ENCODE measurements at places on chromosomes 12 and 14. TPM values are rescaled to one million over a fixed set of nuclear protein-coding genes. Genes with fewer than 3 reads are reported as not detected.

- no peak for DNase-seq
- no peak overlapping the region for H3K27ac ChIP-seq
- peaks cover 8% of the 10 kb centered on the region for H3K4me1 ChIP-seq
- no peaks in the 10 kb centered on the region for H3K27me3 ChIP-seq
- no peaks in the 10 kb centered on the region for H3K36me3 ChIP-seq
- no peak overlapping the region for H3K4me3 ChIP-seq
Observed at GRCh38 chr12:93808169-93808899, 131.2 kb downstream of the CRADD start.

The MMP19 gene
- total RNA-seq: 7.1 TPM

- no peaks in the 10 kb centered on the region for H3K36me3 ChIP-seq
- H3K27ac ChIP-seq: no peak overlapping the region
- peak; percentile 54 for DNase-seq
- no peaks in the 10 kb centered on the region for H3K27me3 ChIP-seq
- no peaks in the 10 kb centered on the region for H3K4me1 ChIP-seq
Observed at GRCh38 chr12:105538880-105539279, 208.4 kb downstream of the C12orf75 start.

- DNase-seq: no peak
- no peak overlapping the region for H3K4me3 ChIP-seq
- H3K27ac ChIP-seq: no peak overlapping the region
- no peaks in the 10 kb centered on the region for H3K4me1 ChIP-seq
- no peaks in the 10 kb centered on the region for H3K36me3 ChIP-seq
Observed at GRCh38 chr14:79764323-79764722, 447.0 kb downstream of the DIO2 start.

The NEMP1 gene
- total RNA-seq: 7.7 TPM

The PRICKLE1 gene
- total RNA-seq: 9.6 TPM

The KRT85 gene
- not detected for total RNA-seq

GRCh38 chr14:91843437-91843836, 23.9 kb downstream of the TC2N start:
- H3K4me3 ChIP-seq: no peak overlapping the region
- H3K4me1 ChIP-seq: no peaks in the 10 kb centered on the region
- H3K27me3 ChIP-seq: peaks cover under 1% of the 10 kb centered on the region
- H3K27ac ChIP-seq: no peak overlapping the region
- DNase-seq: no peak

DNA sequence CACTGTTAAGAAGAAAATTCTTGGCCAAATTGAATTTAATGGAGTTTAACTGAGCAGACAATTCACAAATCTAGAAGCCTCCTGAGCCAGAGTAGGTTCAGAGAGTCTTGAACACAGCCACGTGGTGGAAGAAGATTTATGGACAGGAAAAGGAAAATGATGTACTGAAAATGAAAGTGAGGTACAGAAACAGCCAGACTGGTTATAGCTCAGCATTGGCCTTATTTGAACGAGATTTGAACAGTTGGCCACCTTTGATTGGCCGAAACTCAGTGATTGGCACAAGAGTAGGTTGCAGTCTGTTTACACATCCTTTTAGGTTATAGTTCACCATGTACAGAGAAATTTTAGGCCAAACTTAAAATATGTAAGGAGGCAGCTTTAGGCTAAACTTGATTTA, 9.9 kb downstream of the OAS2 start:
- no peaks in the 10 kb centered on the region for H3K4me1 ChIP-seq
- no peak for DNase-seq
- no peak overlapping the region for H3K27ac ChIP-seq
- no peaks in the 10 kb centered on the region for H3K27me3 ChIP-seq
- no peak overlapping the region for H3K4me3 ChIP-seq
- no peaks in the 10 kb centered on the region for H3K36me3 ChIP-seq

DNA sequence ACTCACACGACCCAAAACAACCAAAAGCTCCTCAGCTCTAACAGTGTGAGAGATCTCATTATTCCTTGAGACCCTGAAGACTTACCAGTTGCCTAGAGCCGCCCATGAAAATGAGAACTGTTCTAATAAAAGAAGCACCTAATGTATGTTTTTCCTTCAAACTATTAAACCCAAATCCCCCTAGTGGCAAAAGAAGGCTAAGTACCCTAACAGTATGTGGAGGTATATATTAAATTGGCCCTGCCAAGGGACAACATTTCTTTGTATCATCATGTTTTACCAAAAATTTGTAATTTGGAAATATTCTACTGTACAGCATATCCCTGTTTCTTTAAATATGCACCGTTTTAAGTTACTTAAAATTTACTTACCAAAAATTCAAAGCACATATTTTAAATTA, 38.0 kb upstream of the PPFIA2 start:
- H3K4me1 ChIP-seq: no peaks in the 10 kb centered on the region
- no peak for DNase-seq
- no peak overlapping the region for H3K27ac ChIP-seq
- no peaks in the 10 kb centered on the region for H3K27me3 ChIP-seq
- H3K36me3 ChIP-seq: no peaks in the 10 kb centered on the region

- H3K27me3 ChIP-seq: no peaks in the 10 kb centered on the region
- H3K27ac ChIP-seq: no peak overlapping the region
- no peaks in the 10 kb centered on the region for H3K36me3 ChIP-seq
- DNase-seq: no peak
- no peak overlapping the region for H3K4me3 ChIP-seq
Observed at GRCh38 chr12:79635676-79636075, 55.1 kb downstream of the PAWR start.

- DNase-seq: peak; percentile 51
- H3K27me3 ChIP-seq: no peaks in the 10 kb centered on the region
- no peaks in the 10 kb centered on the region for H3K36me3 ChIP-seq
- H3K4me3 ChIP-seq: no peak overlapping the region
- H3K27ac ChIP-seq: no peak overlapping the region
- no peaks in the 10 kb centered on the region for H3K4me1 ChIP-seq
Observed at GRCh38 chr14:72948481-72949138, 22.3 kb downstream of the DCAF4 start.

The FOXN3 gene
- 27.9 TPM for total RNA-seq

The MDM1 gene
- 12.4 TPM for total RNA-seq

The MGP gene
- total RNA-seq: 2.0 TPM

DNA sequence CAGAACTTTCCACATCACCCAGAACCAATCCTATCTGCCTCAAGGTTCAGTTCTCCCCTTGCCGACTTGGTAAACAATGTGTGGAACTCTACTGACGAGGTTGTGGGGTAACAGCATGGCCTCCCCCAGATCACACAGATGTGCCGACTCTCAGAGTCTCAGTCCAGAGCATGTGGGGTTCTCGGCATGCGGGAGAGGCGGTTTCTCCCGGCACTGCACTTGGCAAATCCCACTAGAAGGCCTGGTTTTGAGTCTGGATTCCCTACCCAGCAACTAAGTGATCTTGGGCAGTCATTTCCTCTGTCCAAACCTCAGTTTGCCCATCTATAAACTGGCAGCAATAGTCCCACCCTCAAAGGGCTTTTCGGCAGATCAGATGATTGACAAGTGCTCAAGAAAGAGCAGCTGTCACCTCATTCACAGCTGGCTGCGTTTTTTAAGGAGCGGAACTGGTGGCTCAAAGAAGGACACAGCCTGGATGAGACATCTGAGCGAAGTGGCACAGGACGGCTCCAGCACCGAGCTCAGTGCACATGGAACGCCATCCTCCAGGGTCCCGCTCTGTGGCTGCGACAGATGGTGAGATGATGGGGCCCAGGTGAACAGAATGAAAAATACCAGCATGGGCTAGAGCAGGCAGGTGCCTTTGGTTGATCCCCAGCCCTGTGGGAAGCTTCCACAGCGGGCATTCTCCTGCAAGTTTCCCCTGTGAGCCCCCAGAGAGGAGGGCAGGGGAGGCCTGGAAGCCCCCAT, 7.3 kb downstream of the TESC start:
- no peaks in the 10 kb centered on the region for H3K36me3 ChIP-seq
- peaks cover 16% of the 10 kb centered on the region for H3K27me3 ChIP-seq

DNA sequence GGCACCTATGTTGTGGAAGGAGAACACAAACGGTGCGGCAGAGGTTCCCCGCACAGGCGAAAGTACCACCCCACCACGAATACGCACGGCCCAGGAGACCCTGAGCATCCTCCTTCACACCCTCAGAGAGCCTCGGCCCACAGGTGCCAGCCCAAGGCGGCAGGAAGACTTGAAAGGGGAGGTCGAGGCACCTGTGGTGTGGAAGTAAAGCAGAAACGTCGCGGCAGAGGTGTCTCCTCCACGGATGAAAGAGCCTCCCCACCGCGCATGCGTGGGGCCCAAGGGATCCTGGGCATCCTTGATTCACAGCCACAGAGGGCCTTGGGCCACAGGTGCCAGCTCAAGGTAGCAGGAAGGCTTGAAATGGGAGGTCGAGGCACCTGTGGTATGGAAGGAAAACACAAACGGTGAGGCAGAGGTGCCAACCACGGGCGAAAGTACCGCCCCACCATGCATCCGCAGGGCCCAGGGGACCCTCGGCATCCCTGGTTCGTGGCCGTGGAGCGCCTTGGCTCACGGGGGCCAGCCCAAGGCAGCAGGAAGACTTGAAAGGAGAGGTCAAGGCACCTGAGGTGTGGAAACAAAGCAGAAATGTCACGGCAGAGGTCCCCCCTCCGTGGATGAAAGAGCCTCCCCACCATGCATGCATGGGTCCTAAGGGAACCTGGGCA, 380.1 kb downstream of the ALG10 start:
- H3K4me3 ChIP-seq: no peak overlapping the region
- no peaks in the 10 kb centered on the region for H3K36me3 ChIP-seq
- no peaks in the 10 kb centered on the region for H3K4me1 ChIP-seq
- DNase-seq: no peak

DNA sequence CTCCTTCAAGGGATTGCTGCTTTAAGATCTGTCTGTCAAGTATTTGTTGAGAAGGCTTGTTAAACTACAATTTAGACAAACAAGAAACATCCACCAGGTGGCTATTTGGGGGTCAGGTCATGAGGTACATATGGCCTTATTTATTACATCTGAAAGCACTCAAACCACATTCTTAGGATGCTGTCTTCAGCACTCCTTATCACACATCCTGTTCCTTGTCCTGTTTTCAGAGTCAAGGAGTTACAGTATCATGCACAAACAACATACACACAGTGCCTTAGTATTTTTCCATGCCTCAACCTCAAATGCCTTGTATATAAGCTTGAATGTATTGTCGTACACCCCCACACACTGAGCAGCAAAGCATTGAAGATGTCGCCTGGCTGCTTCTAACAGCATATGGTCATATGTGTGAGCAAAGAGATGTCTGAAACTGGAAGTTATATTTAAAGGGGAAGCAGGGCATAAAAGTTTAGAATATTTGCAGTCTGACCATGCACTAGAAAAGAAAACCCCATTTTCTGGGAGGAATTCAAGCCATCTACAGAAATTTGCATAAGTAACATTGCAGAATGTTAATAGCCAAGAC, 83.8 kb downstream of the KCNMB4 start:
- no peak overlapping the region for H3K27ac ChIP-seq
- H3K4me1 ChIP-seq: no peaks in the 10 kb centered on the region
- no peak for DNase-seq
- no peaks in the 10 kb centered on the region for H3K27me3 ChIP-seq

DNA sequence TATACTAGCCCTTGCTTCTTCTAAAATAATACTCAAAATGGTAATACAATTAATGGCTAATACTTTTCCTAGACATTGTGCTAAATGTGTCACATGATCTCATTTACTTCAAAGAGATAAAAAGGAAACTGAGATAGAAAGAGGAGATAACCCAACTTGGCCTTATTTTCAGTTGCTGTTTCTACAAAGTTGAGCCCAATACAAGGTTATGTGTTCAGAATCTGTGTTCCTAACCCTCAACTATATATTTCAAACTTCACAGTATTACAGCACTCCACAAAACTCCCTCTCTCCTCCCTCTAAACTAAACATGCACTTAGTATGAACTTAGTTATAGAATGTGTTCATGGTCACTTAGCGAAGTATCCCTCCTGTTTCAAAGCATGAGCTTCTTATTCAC, 277.9 kb downstream of the CCER1 start:
- no peaks in the 10 kb centered on the region for H3K4me1 ChIP-seq
- H3K4me3 ChIP-seq: no peak overlapping the region
- no peaks in the 10 kb centered on the region for H3K27me3 ChIP-seq
- H3K27ac ChIP-seq: no peak overlapping the region

GRCh38 chr12:106773286-106774004, 1.0 kb upstream of the RIC8B start:
- peak overlapping the region; percentile 99 for H3K27ac ChIP-seq
- H3K4me1 ChIP-seq: no peaks in the 10 kb centered on the region
- H3K4me3 ChIP-seq: peak overlapping the region; percentile 43
- no peaks in the 10 kb centered on the region for H3K27me3 ChIP-seq

The KCNMB4 gene
- total RNA-seq: 0.51 TPM

GRCh38 chr12:6772331-6772695, at the start of gene LAG3:
TSS of gene LAG3 (plus strand) at chr12:6772520. CDS start at chr12:6772853, 333 bp downstream.
- no peaks in the 10 kb centered on the region for H3K27me3 ChIP-seq
- no peak within 1 kb of the TSS for H3K4me3 ChIP-seq
- DNase-seq: no peak
- H3K27ac ChIP-seq: no peak within 1 kb of the TSS

The SERPINA5 gene
- not detected for total RNA-seq

The TAS2R42 gene
- total RNA-seq: not detected

GRCh38 chr14:92400579-92401444, 77.8 kb downstream of the SLC24A4 start:
- peaks cover 8% of the 10 kb centered on the region for H3K4me1 ChIP-seq
- no peak overlapping the region for H3K27ac ChIP-seq
- no peaks in the 10 kb centered on the region for H3K36me3 ChIP-seq
- H3K27me3 ChIP-seq: peaks cover 3% of the 10 kb centered on the region
- no peak for DNase-seq

- peaks cover 25% of the 10 kb centered on the region for H3K4me1 ChIP-seq
- H3K27ac ChIP-seq: peak within 1 kb of the TSS; percentile 82
- no peaks in the 10 kb centered on the region for H3K27me3 ChIP-seq
- DNase-seq: peak; percentile 71
- H3K36me3 ChIP-seq: no peaks in the 10 kb centered on the region
- peak within 1 kb of the TSS; percentile 81 for H3K4me3 ChIP-seq
Observed at GRCh38 chr12:55930771-55931316, at the start of gene DGKA. TSS of gene DGKA (plus strand) at chr12:55931162. CDS start at chr12:55936504, 5,342 bp downstream.

The SLIRP gene
- 117 TPM for total RNA-seq

GRCh38 chr14:75158843-75159614, 17.4 kb downstream of the TMED10 start:
- no peak overlapping the region for H3K4me3 ChIP-seq
- H3K27ac ChIP-seq: no peak overlapping the region
- no peaks in the 10 kb centered on the region for H3K36me3 ChIP-seq
- H3K4me1 ChIP-seq: no peaks in the 10 kb centered on the region
- H3K27me3 ChIP-seq: no peaks in the 10 kb centered on the region

- H3K4me1 ChIP-seq: no peaks in the 10 kb centered on the region
- H3K36me3 ChIP-seq: no peaks in the 10 kb centered on the region
- DNase-seq: peak; percentile 72
- H3K4me3 ChIP-seq: no peak overlapping the region
- H3K27ac ChIP-seq: no peak overlapping the region
Observed at GRCh38 chr14:50260511-50260910, 29.1 kb upstream of the SOS2 start.

- peaks cover 3% of the 10 kb centered on the region for H3K4me1 ChIP-seq
- DNase-seq: peak; percentile 94
- H3K27ac ChIP-seq: no peak overlapping the region
- H3K36me3 ChIP-seq: peaks cover 5% of the 10 kb centered on the region
- no peaks in the 10 kb centered on the region for H3K27me3 ChIP-seq
Observed at GRCh38 chr12:93403988-93404803, 26.5 kb downstream of the NUDT4 start.

- H3K36me3 ChIP-seq: no peaks in the 10 kb centered on the region
- no peak overlapping the region for H3K27ac ChIP-seq
- no peak overlapping the region for H3K4me3 ChIP-seq
- no peaks in the 10 kb centered on the region for H3K27me3 ChIP-seq
- DNase-seq: no peak
- no peaks in the 10 kb centered on the region for H3K4me1 ChIP-seq
Observed at GRCh38 chr12:120738252-120739030, 12.8 kb downstream of the ACADS start.

The E2F7 gene
- 4.6 TPM for total RNA-seq

- H3K36me3 ChIP-seq: no peaks in the 10 kb centered on the region
- no peak overlapping the region for H3K27ac ChIP-seq
- no peaks in the 10 kb centered on the region for H3K4me1 ChIP-seq
- DNase-seq: no peak
- H3K27me3 ChIP-seq: no peaks in the 10 kb centered on the region
Observed at GRCh38 chr12:94374124-94374523, 85.5 kb downstream of the CEP83 start.
